ENCODE measurements at places on chromosomes 13 and 19.

- no peak for DNase-seq
These were observed 382.2 kb downstream of the FGF9 start for GRCh38 chr13:22053053-22053452.

DNA sequence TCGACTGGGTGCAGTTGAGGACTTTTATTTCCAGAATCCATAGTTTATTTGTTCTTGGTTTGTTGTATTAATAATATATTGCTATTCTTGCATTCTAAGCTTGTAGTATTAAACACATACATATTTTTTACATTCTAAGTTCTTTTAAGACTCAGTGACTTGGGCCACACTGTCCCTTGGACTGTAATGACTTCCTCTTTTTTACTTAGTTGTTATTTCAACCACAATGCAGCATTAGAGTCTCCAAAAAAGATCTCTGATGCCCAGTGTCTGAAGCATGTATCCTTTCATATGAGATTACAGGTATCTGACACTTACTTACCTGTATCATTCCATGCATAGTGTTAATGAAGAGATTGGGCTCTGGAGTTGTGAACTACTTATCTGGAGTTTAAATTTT lies 864.9 kb upstream of the PCDH20 start:
- no peak for DNase-seq

DNA sequence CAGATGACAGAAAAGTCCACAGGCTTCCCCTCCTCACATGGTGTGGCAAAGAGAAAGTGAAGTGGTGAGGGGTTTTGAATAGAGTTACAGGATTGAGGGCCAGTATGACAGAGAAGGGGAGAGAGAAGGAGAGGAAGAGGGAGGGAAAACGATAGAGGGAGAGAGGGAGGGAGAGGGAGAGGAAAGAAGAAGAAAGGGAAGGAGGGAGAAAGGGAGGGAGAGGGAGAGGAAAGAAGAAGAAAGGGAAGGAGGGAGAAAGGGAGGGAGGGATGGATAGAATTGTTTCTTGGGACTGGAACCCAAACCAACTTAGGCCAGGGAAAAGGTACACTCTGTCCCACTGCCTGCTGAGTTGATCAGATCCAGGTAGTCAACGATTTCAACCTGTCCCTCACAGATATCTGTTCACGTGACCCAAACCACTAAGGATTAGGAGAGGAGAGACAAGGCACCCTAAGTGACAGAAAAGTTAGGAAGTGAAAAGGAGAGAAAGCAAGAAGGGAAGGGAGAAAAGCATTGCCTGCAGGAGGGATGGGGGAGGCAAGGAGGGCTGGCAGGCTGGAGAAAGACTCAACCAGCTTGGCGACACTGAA lies 8.1 kb upstream of the IGFL3 start:
- peak; percentile 32 for DNase-seq

DNA sequence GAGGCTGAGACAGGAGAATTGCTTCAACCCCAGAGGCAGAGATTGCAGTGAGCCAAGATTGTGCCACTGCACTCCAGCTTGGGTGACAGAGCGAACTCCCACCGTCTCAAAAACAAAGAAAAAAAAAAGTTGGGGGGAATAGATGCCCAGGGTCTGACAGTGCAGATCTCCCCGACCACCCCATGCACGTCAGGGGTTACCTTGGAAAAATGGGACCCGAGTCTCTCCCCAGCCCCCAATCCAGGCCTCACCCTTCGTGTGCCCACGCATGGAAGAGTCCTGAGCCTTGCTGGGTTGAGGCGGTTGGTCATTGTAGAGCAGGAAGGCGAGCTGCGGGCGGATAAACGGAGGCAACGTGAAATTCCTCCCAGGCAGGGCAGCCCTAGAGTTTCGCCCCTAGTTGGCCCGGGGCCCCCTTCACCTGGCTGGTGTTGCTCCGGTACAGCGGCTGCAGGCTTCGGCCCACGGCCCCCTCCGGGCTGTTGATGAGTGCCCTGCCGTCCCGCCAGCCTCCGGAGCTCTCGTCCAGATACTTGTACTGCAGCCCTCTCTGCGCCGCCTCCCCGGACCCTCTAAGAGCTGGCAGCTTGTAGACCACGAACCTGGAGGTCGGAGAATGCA lies 588 bp downstream of the DNASE2 start:
- DNase-seq = peak; percentile 77

DNA sequence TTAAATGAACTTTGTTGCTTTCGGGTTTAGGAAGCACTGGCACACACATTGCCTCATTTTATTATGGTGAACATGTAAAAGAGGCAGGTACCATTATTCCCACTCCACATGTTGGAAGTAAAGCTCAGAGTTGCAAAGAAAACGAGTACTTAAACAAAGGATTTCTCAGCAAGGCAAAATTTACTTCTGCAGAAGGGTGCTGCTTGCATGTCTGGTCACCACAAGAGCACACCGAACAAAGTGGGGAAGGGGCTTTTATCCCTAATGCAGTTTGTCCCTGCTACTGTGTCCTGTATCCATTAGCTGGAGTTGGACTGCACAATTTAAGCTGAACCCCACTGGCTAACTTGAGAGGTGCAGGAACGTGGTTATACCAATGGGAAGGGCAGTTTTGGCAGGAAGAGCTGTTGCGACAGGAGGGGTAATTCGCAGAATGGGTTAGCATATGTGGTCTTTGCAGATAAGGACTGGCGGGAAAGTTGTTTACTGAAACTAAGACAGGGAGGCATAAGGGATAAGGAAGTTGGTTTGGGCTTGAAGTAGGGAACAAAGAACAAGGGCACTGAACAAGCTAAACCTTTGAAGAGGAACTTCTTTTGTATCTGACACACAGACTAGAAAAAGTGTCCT lies 545.5 kb downstream of the UQCRFS1 start:
- no peak for DNase-seq

- DNase-seq = no peak
These were observed 658.7 kb downstream of the SLITRK1 start for GRCh38 chr13:83223546-83223945.

GRCh38 chr13:101170306-101170705 lies 246.0 kb downstream of the NALCN start:
- no peak for DNase-seq

GRCh38 chr13:50080203-50080910 lies 65.1 kb downstream of the KCNRG start:
- peak; percentile 37 for DNase-seq

- DNase-seq = no peak
These were observed 304.7 kb downstream of the COG6 start for GRCh38 chr13:39960191-39960590.

DNA sequence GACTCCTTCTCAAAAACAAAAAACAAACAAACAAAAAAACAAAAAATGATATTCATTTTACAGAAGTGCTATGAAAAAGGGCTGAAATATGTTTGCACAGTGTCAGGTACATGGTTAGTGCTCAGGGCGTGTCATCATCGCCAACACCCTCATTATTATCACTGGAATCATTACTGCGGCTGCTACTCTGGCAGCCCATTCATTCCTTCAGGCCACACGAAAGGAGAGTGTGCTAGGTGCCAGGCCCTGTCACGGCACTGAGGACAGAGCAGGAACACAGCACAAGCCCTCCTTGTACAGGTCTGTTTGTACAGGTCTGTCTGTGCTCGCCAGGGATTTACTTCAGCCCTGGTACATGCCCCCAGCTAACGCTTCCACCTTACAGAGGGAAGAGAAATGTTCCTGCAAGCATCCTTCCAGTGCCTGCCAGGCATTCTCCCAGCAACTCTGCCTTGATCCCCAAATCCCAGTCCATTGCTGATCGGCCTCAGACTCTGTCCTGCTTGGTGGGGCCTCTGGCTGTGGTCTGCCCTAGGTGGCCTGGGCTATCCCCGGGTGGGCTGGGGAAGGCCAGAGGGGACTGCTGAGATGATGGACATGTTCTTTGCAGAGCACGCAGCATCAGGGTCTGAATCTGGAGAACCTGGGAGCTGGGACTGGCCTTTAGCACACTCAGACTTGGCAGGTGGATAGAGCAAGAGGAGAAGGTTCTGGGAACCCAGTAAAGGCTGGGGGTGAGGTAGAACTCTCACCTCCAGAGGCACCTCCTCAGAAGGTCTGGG lies 210.7 kb downstream of the URI1 start:
- no peak for DNase-seq

DNA sequence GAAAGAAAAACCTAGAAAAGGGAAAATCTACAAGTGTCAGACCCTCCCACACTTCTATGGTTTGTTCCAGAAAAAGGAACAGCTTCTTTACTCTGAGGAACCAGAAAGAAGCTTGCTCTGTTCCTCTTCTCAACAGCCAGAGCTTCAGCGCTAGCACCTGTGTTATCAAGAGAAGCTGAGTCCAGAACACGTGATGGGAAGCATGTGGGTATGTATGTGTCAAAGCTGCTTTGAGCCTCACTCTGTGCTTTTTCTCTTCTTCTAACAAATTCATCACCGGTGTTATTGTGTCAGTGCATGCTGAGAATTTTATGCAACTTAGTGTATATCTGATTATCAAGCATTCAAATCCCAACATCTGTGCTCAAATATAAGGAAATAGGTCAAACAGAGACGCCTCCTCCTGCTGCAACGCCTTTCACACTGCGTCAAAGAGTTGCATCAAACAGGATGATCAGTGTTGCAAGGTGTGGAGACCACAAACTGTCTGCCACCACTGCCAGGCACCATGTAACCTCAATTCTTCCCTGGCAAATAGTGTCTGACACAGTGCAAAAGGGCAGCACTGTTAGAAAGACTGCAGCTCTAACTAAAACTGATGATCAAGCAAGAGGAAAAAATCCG lies 83.9 kb downstream of the LRRC63 start:
- no peak for DNase-seq
